NCI-H226 (cell line): ENCODE measurements at places on chromosomes 13 and 19.

DNA sequence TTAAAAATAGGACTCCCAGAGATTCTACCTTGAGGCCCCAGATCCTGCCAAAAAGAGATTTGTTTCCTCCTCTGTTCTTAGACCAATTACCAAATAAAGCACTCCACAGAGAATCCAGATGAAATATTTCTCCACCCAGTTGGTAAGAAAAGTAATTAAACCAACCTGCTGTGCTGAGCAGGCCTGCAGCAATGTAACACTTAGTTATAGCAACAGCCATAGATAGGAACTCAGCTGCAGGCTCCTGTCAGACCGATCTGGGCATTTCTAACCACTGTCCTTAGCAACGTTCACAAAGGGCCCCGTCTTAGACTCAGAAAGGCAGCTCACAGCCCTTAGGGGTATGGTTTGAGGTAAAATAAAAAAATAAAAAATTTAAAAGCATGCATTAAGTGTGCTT, 271.1 kb downstream of the KCNRG start:
- DNase-seq: no peak

- no peak for DNase-seq
Measured at GRCh38 chr13:99926014-99926731, 45.4 kb downstream of the ZIC5 start.

DNA sequence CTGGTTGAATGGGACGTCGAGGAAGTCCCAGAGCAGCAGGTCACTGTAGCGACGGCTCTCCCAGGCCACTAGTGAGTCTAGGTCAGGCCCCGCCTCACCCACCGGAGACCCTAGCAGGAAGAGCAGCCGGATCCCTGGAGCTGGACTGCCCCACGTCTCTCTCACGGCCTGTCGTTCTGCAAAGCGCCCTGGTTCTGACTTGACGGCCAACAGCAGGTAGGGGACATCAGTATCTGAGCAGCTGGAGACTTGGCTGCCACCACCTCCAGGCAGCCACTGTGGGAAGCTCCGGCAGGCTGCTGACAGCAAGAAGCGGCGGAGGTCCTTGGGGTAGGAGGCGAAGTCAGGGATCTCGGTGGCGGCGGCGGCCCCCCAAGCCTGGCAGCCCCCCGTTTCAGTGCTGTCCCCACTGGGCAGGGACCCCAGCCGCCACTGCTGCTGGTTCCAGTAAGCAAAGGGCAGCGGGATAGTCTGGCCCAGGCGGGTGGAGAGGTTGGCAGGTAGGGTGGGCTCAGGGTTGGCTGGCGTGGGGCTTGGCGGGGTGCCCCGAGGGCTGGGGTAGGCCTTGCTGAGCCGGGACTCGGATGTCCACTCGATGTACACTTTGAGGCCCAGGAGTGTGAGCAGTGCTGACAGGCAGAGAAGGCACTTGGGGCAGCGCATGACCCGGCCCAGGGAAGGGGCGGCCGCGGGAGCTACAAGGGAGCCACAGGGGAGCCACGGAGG, 895 bp downstream of the B3GNT8 start:
- no peak for DNase-seq

DNA sequence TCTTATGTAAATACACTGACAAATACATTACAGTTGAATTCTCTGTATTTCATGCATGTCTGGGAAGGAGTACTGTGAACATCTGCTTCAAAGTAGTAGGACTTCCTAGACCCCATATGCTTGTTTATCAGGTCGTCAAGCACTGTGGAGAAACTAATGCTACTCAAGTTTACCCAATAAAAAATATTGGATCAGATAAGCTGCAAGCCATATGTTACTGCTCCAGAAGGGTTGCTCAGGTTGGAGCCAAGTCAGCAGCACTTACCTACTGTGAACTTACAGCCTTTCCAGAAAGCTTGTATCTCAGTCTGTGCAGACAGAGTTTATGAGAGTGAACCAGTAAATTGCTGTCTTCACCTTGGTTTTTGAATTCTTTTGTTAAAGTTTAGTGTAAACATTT, 36.2 kb downstream of the SLAIN1 start:
- DNase-seq: no peak
